ENCODE measurements at places on chromosomes 7 and 10. TPM values are rescaled to one million over a fixed set of nuclear protein-coding genes. Genes with fewer than 3 reads are reported as not detected.

GRCh38 chr10:59741048-59741447, 12.2 kb downstream of the MRLN start:
- DNase-seq = no peak

The MYH16 gene
- total RNA-seq = not detected

DNA sequence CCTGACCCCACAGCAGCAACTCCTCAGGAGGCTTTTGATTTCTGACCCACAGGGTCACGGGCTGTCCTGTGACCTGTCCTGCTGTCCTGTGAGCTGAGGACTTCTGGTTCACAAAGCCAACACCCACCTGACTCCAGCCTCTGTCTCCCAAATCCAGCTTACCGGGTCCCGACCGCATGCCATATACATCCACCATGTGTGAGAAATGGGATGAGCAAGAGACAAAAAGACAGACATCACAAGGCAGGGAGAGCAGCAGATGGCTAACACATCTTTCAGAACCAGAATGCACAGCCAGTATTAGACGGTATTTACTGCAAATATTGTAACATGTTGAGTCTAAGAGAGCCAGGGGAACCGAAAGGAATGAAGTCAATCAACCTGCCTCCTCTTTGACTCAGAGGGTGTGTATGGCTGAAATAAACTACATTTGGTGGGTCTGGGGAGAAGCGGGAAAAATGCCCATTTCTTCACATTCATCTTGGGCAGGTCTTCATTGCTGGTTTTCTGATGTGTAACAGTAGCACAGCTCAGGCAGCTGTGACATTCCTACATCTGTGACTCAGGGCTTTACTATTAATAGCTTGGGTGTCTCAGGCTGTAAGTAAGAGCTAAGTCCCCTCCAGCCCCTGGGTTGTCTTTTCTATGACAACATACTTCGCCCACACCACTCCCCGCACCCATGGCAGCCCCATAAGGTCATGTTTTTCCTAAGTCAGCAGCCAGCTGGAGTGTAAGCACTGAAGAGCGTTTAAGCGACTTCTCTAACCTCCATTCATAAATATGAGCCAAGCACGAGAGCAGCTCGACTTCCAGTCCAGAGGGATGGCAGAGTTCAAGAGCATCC, 25.0 kb downstream of the ABLIM1 start:
- DNase-seq = no peak

DNA sequence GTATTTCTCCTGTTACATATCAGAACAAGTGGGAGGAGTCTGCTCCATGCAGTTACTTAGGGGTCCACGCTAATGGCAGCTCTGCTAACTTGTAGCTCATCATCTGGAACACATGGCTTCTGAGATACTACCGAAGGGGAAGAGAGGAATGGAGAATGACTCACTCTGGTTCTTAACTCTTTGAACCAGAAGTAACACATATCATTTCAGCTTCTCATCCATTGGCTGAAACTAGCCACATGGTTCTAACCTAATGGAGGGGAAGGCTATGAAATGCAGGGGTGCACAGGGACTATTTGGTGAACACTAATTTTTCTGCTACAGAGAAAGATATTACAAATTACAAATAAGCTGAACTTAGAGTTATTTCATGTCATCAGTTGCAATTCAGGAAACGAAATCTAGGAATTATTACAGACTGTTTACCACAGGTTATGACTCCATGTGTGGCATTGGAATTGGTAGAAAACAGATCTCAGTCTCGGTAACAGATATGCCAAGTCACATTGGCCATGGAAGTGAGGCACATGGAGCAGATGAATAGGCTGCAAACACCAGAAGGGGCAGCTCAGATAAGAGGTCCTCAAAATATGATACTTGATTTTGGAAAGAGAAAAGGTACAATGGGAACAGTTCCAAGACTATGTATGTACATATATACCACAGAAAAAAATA, 9.4 kb upstream of the KAT6B start:
- no peak for DNase-seq

The RPEL1 gene
- total RNA-seq = not detected

DNA sequence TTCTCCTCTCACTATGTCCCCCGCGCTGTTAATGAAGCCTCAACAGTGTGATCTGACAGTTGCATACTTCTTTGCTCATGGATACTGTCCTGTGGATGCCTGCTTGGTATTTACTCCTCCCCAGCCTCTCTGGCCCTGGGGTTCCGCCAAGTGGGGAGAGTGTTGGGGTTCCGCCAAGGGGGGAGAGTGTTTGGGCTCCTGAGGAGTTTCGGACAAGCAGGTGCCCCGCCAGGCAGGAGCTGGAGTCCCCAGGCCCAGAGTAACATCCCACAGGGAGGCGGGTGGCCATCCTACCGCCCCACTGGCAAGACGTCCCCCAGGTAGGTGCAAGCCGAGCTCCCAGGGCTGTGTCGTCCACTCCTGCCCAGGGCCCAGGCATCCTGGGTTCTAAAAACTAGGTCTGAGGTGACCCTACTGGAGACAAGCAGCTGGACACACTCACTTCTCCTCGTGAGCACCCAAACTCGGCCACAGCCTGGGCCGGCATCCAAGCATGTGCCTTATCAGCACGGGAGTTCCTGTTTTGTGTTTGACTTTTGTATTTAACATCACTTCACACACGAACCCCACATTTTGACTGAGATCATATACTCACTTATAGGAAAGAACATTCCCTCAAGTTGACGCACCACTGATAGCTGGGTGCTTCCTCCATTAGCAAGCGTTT, 34.2 kb downstream of the CAMK2B start:
- no peak for DNase-seq

GRCh38 chr10:43371418-43371817, at the start of gene FXYD4:
Gene FXYD4 (plus strand): TSS chr10:43371636. CDS start chr10:43373747, 2,111 bp downstream.
- no peak for DNase-seq

DNA sequence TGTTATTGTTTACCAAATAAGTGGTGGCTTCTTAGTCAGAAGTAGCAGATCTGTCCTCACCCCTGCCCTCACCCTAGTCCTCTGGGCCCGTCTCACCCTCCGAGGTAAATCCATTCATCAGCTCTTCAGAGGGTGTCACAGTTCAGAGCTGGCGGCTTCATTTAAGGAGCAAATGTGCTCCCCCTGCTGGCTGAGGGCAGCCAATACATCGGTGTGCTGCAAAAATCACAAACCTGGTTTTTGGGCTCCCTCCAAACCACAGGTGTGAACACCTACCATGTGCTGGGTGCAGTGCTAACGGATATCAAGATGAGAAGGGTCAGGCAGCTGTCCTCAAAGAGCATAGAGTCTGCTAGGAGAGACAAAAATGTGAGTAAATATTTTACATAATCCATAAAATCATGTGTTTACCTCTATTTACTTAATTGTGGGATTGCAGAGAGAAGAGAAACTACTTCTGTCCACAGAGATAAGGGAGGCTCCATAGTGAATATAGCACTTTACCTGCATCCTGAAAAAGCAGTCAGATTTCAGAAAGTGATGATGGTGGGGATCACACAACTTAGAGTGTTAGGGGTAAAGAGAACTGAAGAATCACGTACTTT, 15.5 kb upstream of the CRTAC1 start:
- peak; percentile 47 for DNase-seq

DNA sequence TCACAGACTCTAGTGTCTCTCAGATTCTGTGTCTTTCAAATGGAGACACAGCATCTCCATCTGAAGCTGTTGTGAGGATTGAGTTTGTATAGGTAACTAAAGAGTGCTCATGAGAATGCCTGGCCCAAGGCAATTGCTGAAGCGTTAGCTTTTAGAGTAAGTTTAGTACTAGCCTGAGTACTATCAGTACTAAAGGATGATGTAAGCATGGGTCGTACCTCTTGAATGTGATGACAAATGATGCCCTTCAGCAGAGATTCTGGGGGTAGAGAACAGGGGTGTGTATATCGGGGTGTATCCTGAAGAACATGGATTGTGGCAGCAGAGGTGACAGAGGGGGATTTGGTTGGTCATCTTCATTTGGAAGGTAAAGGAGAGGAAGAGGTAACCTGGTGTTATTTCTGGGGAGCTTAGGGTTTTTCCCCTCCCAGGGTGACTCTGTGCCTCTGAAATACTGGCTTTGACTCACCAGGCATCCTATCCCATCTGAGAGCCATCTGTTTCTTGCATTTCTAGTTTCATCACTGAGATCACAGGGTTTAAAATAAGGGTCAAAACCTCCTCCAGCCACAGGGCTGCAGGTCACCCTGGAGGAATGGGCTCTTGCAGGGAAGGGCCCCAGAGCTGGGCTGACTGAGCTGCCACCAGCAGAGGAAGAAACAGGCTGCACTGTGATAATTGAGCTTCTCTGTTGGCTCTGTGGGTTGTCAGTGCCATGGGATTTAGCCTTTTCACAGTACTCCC, 756.0 kb downstream of the KCNMA1 start:
- no peak for DNase-seq

DNA sequence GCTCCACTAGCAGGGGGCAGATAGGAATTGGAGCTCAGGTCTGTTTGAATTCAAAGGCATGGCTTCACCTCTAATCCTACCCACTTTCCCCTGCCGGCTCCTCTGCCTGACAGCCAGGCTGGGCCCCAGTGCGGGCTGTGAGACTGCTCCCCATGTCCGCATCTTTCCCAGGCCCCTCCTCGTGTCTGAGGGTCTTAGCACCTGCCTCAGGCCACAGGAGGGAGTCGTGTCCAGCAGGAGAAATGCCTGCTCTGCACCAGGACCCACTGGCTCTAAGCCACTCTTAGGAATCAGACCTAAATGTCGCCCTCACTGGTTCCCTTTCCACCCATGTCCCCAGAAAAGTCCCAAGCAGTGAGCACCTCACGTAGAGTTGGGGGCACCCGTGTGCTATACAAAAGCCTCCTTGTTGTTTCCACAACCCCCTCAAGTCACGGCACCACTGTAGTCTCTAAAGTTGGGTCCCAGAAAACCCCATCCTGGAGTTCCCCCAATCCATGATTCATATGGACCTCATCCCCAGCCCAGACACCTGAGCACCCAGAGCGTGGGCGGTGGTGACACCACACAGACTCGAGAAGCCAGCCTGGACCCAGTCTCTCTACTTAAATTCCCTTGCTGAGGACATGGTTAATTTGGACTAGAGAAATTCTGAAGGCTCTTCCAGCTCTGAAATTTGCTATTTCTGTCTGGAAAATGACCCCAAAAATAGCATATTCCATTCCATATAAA, 466.4 kb upstream of the ZMIZ1 start:
- no peak for DNase-seq

The AKR1C2 gene
- not detected for total RNA-seq

- DNase-seq = no peak
Observed at GRCh38 chr7:100506356-100506923, 22.7 kb downstream of the NYAP1 start.

GRCh38 chr7:11899247-11899646, 67.2 kb upstream of the THSD7A start:
- DNase-seq = no peak

The TUBAL3 gene
- total RNA-seq = not detected

The CDNF gene
- 1.7 TPM for total RNA-seq

The CARD11 gene
- 136 TPM for total RNA-seq

The KRIT1 gene
- total RNA-seq = 66.0 TPM

The PSD gene
- total RNA-seq = 4.9 TPM

DNA sequence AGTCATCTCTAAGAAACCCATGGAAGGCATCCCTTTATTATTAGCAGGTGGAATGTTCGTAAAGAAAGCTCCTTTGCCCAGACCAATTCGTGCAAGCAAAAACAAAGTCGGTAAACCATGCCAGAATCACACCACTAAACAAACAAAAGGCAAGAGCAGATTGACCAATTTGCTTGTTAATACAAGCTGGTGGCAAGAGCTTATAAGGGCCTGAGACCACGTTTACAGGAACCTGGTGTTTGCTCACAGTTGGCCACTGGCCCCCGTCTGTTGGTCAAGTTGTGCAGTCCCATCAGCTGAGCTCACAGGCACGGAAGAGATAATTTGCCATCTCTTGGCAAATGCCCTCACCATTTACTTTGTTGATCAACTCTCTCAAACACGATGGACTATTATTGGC, 342.2 kb upstream of the MKI67 start:
- no peak for DNase-seq

DNA sequence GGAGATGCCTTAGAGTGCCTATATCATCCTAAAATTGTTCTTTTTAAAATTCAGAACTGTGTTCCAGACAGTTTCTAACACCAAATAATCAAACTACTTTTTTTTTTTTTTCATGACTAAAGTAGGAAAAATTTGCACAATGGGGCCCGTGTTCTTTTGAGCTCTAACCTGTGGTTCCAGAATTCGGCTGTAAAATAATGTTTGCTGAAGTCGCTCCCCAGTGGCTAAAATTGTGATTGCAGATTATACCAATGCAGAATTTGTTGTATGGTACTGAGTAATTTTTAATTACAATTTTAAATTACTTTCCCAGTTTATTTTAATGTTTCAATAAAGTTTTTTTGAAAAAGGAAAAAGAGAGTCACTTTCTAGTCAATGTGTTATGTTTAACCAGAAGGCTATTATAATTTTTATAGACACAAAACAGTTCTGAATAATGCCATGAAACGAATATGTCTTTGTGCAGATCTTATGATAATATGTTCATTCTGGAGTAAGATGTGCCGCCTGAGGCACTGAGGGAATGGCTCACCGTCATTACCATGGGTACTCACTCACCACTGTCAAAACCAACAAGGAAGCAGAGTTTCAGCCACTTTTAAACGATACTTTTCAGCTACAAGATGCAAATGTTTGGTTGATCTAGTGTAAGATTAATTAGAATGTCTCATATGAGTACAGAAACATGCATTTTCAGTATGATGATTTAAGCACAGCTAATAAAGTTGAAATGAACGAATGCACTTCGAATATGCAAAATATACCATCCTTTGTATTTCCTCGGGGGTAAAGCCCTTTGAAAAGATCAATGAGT, 173.6 kb downstream of the PRKCQ start:
- DNase-seq = peak; percentile 33

- no peak for DNase-seq
Observed at GRCh38 chr10:79209340-79209739, 137.9 kb upstream of the PPIF start.

DNA sequence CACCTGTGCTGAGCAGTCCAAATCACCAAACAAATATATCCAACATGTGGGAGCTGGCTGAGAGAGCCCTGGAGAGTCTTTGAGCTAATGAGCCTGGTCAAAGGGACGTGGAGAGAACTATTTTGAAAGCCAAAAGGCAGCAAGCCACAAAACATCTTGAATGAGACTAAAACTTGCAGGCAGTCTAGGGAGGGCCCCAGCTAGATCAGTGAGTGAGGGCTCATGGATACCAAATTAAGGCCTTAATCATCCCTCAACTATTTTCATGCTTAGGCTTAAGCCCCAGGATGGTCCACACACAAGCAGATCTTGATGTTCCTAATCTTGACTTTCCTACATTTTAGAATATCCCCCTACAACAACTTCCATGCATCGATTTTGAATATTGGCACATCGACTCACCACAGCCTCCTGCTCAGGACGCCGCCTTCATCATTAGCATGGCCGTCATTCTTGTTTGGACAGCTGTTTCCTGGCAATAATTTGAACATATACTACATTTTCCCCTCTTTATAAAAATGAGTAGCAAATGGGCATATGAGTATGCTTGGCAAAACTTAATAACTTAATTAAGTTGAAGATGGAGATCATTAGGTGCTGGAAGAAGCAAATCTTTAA, 86.9 kb upstream of the ADAM12 start:
- DNase-seq = no peak

The HELLS gene
- total RNA-seq = 14.4 TPM

The FAM25G gene
- not detected for total RNA-seq

DNA sequence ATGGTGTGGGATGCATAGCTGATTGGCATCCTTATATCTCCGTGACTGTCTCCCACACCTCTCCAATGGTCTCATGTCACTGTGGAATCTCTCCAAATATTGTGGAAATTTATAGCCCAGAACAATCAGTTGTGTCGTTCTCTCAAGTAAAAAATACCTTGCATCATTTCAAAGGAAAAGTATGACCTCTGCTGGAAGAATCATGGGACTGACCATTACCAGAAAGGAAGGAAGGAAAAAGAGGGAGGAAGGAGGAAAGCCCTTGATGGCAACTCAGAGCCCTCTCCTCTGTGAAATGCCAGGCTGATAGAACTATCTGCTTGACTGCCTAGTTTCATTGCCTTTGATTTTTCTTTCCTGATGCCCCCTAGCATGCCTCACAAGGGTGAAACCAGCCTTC, 76.3 kb downstream of the FOXI2 start:
- no peak for DNase-seq
